ENCODE measurements at places on chromosomes 2 and 18. TPM values are rescaled to one million over a fixed set of nuclear protein-coding genes. Genes with fewer than 3 reads are reported as not detected.

Gene GKN1
- not detected for total RNA-seq

Gene ALPP
- total RNA-seq = not detected

Gene RPIA
- 6.7 TPM for total RNA-seq

Gene RAB6D
- total RNA-seq = not detected

Gene NETO1
- total RNA-seq = not detected

Gene PPM1B
- total RNA-seq = 15.1 TPM

Gene MPP4
- total RNA-seq = 6.2 TPM

Gene SLC25A12
- 23.5 TPM for total RNA-seq

Gene IL1R1
- 109 TPM for total RNA-seq

Gene CFC1
- not detected for total RNA-seq

Gene CNTNAP5
- total RNA-seq = not detected

Gene ANKRD53
- 0.30 TPM for total RNA-seq

Gene SERPINB4
- not detected for total RNA-seq

Gene COLEC11
- 1.4 TPM for total RNA-seq
